ENCODE measurements at places on chromosomes 1 and 21. TPM values are rescaled to one million over a fixed set of nuclear protein-coding genes. Genes with fewer than 3 reads are reported as not detected.

LDLRAD1 gene
- not detected for total RNA-seq

RBM11 gene
- total RNA-seq: 1.6 TPM

CD2 gene
- total RNA-seq: 258 TPM

LGALS8 gene
- total RNA-seq: 107 TPM

REN gene
- not detected for total RNA-seq

FAM151A gene
- not detected for total RNA-seq

PRKCZ gene
- total RNA-seq: 5.1 TPM

KRTAP22-2 gene
- total RNA-seq: not detected

GPR153 gene
- total RNA-seq: 0.85 TPM

EFHD2 gene
- 69.5 TPM for total RNA-seq

ZNF672 gene
- total RNA-seq: 46.5 TPM

SLC9C2 gene
- total RNA-seq: not detected

UBXN10 gene
- 0.22 TPM for total RNA-seq

DSTYK gene
- total RNA-seq: 8.8 TPM

APCS gene
- total RNA-seq: not detected

ACTL8 gene
- not detected for total RNA-seq

CD5L gene
- total RNA-seq: not detected

TMCO2 gene
- total RNA-seq: 0.30 TPM

F13B gene
- not detected for total RNA-seq

FAM76A gene
- 16.8 TPM for total RNA-seq

CFHR1 gene
- not detected for total RNA-seq

CLCA1 gene
- total RNA-seq: not detected

TIE1 gene
- not detected for total RNA-seq

NEK2 gene
- total RNA-seq: 49.0 TPM

PLA2G2C gene
- total RNA-seq: not detected

TCHH gene
- 0.05 TPM for total RNA-seq

CHIT1 gene
- total RNA-seq: 0.42 TPM

TMEM51 gene
- not detected for total RNA-seq

SPATA1 gene
- 1.7 TPM for total RNA-seq

RCSD1 gene
- 152 TPM for total RNA-seq

TEDDM1 gene
- not detected for total RNA-seq

SMIM34 gene
- total RNA-seq: not detected

RC3H1 gene
- total RNA-seq: 34.4 TPM

OR2L5 gene
- total RNA-seq: 0.08 TPM

LHX8 gene
- not detected for total RNA-seq

TDRD5 gene
- total RNA-seq: not detected

ASAP3 gene
- 0.25 TPM for total RNA-seq

KCNQ4 gene
- total RNA-seq: 0.23 TPM

RAB25 gene
- total RNA-seq: 0.50 TPM

TLR5 gene
- total RNA-seq: 0.58 TPM

DMRTB1 gene
- total RNA-seq: 0.20 TPM

GOLT1A gene
- not detected for total RNA-seq

ANGPTL3 gene
- total RNA-seq: not detected

GBP5 gene
- total RNA-seq: 405 TPM

Measured in activated CD4-positive, alpha-beta T cell treated with anti-CD3 and anti-CD28 coated beads, Interleukin-2, amount 10 ng/mL, durations not matched to agents 7 days and 5 days (primary cell).